ENCODE measurements at places on chromosomes 1 and 21. TPM values are rescaled to one million over a fixed set of nuclear protein-coding genes. Genes with fewer than 3 reads are reported as not detected.

KRTAP12-2 gene
- not detected for total RNA-seq

YBX1 gene
- total RNA-seq, result 578 TPM

DNA sequence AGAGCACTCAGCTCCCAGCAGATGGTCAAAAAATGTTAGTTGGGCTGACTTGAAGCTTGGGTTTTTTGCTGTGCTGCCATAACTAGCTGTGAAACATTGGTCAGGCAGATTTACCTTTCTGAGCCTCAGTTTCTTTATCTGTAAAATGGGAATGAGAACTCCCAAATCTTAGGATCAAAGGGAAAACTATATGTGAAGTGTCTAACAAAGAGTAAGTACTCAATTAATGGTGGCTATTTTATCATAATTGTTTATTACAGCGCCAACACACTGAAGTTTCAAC lies 164.2 kb upstream of the POU3F1 start:
- no peaks in the 10 kb centered on the region for H3K36me3 ChIP-seq
- H3K4me1 ChIP-seq, result no peaks in the 10 kb centered on the region
- no peak overlapping the region for H3K27ac ChIP-seq
- DNase-seq, result no peak

- peaks cover 33% of the 10 kb centered on the region for H3K36me3 ChIP-seq
- H3K4me1 ChIP-seq, result peaks cover 7% of the 10 kb centered on the region
- no peak overlapping the region for H3K27ac ChIP-seq
- no peaks in the 10 kb centered on the region for H3K27me3 ChIP-seq
- no peak for DNase-seq
- H3K4me3 ChIP-seq, result no peak overlapping the region
Measured at GRCh38 chr1:176174108-176174507, 33.0 kb downstream of the COP1 start.

Data from progenitor cell of endocrine pancreas (in vitro differentiated cells).